ENCODE measurements at places on chromosomes 3 and 15. TPM values are rescaled to one million over a fixed set of nuclear protein-coding genes. Genes with fewer than 3 reads are reported as not detected.

The GOLGA8G gene
- not detected for total RNA-seq

The NKIRAS1 gene
- total RNA-seq: 6.7 TPM

The C3orf80 gene
- not detected for total RNA-seq

The CMTM8 gene
- 9.2 TPM for total RNA-seq

The HDDC3 gene
- 21.8 TPM for total RNA-seq

The MESP2 gene
- 2.5 TPM for total RNA-seq

The CYP8B1 gene
- total RNA-seq: not detected

The CPNE4 gene
- not detected for total RNA-seq

The SHF gene
- total RNA-seq: 1.1 TPM

The IMPG2 gene
- total RNA-seq: under 0.01 TPM

The SI gene
- total RNA-seq: not detected

The CYP1A2 gene
- total RNA-seq: not detected

The ATP13A5 gene
- total RNA-seq: not detected

The HGD gene
- total RNA-seq: 5.9 TPM

The CHCHD4 gene
- 16.5 TPM for total RNA-seq

The SLC9A9 gene
- 0.17 TPM for total RNA-seq

The APOD gene
- total RNA-seq: not detected

The SLC6A1 gene
- not detected for total RNA-seq

The TOPAZ1 gene
- total RNA-seq: not detected

The DUT gene
- 168 TPM for total RNA-seq

The RTP3 gene
- total RNA-seq: not detected

The MUC4 gene
- 0.72 TPM for total RNA-seq

The REC114 gene
- not detected for total RNA-seq

The GOLGA8S gene
- total RNA-seq: not detected

The APBA2 gene
- 36.5 TPM for total RNA-seq

The CPLX3 gene
- total RNA-seq: not detected

The CFAP100 gene
- total RNA-seq: not detected

The ZBBX gene
- not detected for total RNA-seq

The RPN1 gene
- total RNA-seq: 285 TPM

The ANKRD63 gene
- not detected for total RNA-seq

Data from epithelial cell of proximal tubule (primary cell).